ENCODE measurements at places on chromosomes 12 and 14.

GRCh38 chr14:49828640-49829039 lies 23.9 kb downstream of the NEMF start:
- no peak for DNase-seq

GRCh38 chr12:111584959-111585358 lies 14.2 kb downstream of the ATXN2 start:
- no peak for DNase-seq

DNA sequence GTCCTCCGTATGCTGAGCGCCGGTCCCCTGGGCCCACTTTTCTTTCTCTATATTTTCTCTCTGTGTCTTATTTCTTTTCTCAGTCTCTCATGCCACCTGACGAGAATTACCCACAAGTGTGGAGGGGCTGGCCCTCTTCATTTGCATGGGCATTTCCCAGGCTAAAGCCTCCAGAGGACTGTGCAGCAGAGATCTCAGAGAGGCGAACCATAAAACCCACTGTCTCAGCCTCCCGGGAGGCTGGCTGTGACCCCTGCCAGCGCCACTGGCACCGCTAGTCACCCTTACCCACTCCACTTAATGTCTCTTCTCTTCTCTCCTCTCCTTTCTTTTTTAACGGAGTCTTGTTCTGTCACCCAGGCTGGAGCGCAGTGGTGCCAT lies 7.1 kb upstream of the SERPINA9 start:
- DNase-seq: no peak

GRCh38 chr14:77212943-77213678 lies 31.5 kb downstream of the TMEM63C start:
- no peak for DNase-seq

GRCh38 chr12:80196419-80196818 lies 97.1 kb downstream of the OTOGL start:
- no peak for DNase-seq

DNA sequence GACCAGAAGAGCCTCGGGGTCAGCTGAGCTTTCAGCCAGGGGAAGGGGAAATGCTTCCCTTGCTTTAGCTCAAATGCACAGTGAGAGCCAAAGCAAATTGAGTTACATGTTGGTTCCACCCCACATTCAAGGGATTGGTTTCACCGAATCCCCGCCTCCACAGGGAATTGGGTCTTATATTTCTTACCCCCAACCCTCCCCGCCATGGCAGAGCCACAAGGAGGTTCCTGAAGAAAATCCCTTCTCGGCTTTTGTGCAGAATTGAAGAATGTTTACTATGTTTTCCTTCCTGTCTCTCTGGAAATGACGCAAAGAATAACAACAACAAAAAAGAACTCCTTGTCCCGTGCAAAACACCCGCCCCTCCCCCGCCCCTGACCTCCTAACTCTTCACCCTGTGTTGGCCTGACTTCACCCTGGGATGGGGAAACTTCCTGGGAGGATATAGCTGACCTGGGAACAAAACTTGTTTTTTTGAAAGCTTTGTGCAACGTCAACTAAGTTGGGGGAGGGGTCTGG lies 21.9 kb upstream of the CIPC start:
- DNase-seq: no peak

GRCh38 chr14:102979406-102979805 lies 56.9 kb downstream of the AMN start:
- DNase-seq: no peak

GRCh38 chr14:79580906-79581305 lies 630.4 kb downstream of the DIO2 start:
- no peak for DNase-seq

GRCh38 chr14:34596891-34597290 lies 33.1 kb downstream of the SNX6 start:
- no peak for DNase-seq

- DNase-seq: no peak
Observed at GRCh38 chr14:73265721-73266046, 28.4 kb downstream of the PAPLN start.

DNA sequence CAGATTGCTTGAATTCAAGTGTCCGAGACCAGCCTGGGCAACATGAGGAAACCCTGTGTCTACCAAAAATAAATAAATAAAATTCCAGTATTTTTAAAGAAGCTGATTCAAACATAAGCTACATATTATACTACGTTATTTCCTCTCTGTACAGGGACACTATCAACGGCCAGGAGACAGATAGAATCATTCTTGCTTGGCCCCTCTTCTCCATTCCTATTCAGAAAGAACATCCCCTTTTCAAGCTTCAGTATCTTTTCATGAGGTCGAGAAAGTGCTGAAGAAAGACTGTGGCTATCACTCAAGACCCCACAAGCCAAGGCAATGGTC lies 314 bp upstream of the DHRS7 start:
- DNase-seq: no peak

GRCh38 chr14:67579040-67579439 lies 21.0 kb downstream of the PIGH start:
- no peak for DNase-seq

DNA sequence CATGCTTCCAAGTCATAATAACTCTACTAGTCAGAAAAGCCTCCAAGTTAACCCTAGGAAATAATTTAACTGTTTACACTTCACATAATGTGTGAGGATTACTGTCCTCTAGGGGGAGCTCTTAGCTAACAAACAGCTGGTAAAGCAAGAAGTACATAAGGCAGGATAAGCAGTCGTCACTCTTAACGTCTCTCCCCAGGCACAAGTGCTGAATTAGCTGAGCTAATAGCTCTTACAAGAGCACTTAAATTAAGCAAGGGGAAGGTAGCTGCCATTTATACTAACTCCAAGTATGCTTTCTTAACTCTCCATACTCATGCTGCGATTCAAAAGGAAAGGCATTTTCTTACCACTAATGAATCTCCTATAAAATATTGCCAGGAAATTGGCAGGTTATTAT lies 79.3 kb upstream of the TSPAN11 start:
- no peak for DNase-seq

- DNase-seq: no peak
Observed at GRCh38 chr12:85985996-85986395, 111.9 kb downstream of the NTS start.

- DNase-seq: no peak
Observed at GRCh38 chr14:90487031-90487430, 90.2 kb downstream of the CALM1 start.

DNA sequence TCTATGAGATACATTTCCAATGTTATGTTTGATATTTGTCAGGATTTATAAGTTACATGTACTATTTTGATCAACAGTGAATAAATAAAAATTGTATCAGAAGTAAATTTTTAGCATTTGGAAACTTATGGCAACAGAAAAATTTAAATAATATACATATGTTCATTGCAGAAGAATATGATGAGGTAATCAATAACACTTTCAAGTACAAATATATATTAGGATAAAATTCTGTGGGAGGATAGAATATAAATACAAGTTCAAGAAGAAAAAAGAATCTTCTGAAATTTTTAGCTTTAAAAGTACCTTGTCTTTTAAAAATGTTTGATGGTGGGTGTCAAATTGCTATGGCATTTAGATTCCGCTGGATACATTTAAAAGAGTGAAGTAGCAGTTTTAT lies 102.8 kb upstream of the MUCL1 start:
- no peak for DNase-seq

DNA sequence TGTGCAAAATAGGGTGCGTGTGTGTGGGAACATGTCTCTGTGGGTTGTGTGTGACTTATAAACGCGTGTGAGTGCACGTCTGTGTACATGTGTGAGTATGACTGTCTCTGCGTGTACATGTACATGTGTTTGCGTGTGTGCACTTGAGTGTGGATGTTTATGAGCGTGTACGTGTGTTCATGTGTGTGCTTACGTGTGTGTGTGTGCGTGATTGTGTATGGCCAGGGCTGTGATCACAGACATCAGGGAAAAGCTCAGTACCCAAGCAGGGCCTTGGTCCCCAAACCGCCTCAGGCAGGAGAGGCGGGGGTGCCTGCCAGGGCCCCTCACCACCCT lies 326.3 kb upstream of the DIO3 start:
- no peak for DNase-seq

GRCh38 chr14:51604073-51604472 lies 47.6 kb upstream of the FRMD6 start:
- no peak for DNase-seq

DNA sequence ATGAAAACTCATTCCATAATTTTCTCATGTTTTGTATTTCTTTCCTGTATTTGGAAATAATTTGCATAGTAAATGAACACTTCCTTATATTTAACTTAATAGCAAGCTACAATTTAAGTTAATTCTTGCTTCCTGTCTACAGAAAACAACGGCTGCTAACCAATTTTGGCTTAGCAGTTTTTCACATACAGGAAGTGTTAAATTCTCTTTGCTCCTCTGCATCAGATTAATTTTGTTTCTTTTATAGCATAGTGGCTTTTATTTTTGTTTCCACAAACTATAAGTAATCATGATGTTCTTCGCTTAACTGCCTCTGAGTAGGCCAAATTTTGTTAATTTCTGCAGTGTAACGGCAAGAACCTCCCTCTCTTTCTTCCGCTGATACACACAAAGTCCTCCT lies 182.9 kb downstream of the ALX1 start:
- DNase-seq: no peak

GRCh38 chr14:43135877-43136411 lies 1371.1 kb downstream of the FSCB start:
- no peak for DNase-seq

- DNase-seq: no peak
Observed at GRCh38 chr12:121535150-121536053, 45.4 kb downstream of the KDM2B start.

GRCh38 chr12:120847814-120848213 lies 56.3 kb downstream of the SPPL3 start:
- DNase-seq: no peak

DNA sequence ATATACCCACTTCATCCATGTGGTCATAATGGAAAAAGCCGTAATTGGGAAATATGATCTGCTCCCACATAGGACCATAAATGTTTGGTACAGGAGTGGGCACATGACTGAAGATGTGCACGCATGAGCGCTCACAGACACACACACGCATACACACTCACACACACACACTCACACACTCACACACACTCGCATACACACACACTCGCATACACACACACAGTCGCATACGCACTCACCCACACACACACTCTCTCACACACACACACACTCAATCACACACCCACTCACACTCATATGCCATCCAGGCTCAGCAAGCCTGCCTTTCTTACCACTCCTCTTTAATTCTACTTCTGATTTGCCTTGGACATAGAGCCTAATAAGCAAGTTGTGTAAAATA lies 45.6 kb upstream of the EGLN3 start:
- DNase-seq: no peak

DNA sequence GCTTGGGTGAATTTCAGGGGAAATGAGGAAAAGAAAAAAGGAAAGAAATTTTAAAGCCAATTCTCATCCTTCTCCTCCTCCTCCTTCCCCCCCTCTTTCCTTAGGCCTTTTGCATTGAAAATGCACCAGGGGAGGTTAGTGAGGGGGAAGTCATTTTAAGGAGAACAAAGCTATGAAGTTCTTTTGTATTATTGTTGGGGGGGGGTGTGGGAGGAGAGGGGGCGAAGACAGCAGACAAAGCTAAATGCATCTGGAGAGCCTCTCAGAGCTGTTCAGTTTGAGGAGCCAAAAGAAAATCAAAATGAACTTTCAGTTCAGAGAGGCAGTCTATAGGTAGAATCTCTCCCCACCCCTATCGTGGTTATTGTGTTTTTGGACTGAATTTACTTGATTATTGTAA lies 1.9 kb downstream of the HOXC4 start:
- DNase-seq: no peak

GRCh38 chr12:54359762-54360351 lies 4.4 kb downstream of the GPR84 start:
- DNase-seq: no peak

DNA sequence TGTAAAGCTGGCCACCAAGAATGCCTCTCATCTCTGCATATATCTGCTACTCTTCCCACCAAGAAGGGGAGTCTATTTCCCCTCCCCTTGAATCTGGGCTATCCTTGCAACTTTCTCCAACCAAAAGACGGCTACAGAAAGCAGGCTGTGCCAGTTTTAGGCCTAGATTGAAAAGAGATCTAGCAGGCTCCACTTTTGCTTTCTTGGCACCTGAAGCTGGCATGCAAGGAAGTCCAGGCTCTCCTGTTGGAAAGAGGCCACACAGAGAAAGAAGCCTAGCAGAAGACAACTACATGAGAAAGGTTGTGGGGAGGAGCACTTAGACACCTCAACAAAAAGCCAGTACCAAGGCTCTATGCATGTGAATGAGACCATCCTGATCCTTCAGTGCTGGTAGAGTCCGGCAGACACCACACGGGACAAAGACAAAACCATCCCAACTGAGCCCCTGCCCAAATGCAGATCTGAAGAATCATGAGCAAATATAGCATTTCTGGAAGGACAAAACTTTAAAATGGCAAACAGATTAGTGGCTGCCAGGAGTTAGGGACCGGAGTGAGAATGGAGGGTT lies 68.0 kb downstream of the SPPL3 start:
- DNase-seq: no peak

DNA sequence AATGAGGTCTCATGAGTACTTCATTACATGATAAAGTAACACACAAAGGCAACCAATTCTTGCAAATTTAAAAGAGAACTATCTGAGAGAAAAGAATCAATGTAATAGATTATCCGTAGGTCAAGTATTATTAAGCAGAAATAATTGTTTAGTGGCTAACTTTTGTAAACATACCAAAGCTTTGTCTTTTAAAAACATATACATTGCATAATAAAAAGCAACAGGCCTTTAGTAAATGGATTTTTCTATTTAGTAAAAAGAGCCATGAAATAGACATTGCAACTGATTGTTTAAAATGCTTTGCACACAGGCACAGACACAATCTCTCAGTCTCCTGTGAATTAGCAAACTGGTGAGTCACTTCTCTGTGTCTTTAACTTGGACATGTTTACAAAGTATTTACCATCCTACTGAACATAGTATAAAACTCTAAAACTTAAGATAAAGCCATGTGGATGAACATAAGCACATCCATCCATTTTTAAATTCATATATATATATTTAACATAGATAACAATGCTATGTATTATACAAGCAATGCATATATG lies 518.7 kb upstream of the MGAT4C start:
- DNase-seq: no peak
